ENCODE measurements at places on chromosomes 2 and 18.

- peak; percentile 90 for DNase-seq
Measured at GRCh38 chr2:216596236-216596979, 36.8 kb upstream of the IGFBP2 start.

DNA sequence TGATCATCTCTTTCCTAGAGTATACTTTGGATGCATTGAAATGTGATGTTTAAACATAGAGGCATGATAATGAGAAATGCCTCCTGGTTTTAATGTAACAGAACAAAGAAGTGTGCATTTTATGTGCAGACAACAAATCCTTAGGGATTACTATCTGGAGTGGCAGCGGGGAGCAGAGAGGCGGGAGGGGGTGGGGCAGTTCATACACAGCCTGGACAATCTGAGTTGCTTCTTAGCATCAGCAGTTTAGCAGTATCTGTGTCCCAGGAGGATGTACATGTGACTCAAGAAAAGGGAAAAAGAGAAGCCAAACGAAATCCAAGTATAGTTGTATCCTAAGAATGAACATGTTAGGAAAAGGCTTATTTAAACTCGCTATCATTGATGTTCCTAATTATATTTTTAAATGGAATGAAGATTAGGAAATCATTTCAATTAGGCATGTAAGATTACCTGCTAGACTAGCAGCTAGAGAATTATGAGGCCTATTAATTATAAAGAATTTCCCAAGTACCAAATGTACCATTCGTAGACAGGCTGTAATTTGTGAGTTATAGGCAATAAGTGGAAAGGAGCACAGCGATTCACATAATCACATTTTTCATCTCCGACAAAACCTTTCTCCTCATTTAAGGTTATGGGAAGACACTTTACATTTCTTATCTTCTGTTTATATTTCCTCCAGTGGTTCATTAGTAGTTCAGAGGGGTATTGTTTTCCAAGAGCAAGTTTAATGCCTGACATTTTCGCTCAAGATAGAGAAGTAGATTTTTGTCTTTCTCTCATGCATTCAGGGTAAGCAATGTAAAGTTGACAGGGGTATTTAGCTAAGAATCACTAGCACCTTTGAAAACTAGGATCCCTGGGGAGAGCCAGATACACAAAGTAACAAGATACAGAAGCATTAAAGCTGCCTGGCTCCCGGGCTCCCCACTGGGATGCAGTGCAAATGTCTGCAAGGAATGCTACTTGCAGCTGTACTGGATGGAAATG, 141.3 kb upstream of the NOSTRIN start:
- no peak for DNase-seq

DNA sequence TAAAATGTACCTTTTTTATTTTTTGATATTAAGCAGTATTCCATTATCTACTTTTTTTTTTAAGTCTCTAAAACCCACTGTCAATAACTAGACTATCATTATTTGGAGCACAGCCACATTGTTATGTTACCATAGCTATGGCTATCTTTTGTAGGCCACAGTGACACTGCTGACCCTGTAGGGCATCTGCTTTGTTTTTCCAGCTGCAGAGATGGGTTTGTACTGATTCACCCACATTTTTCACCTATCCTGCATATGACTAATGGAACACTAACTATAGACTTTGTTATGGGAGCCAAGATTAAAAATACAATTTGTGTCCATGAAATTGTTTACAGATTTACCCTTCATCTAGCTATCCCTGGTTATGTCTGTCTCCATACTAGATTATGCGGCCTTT, 21.6 kb upstream of the OTX1 start:
- DNase-seq, result peak; percentile 44

GRCh38 chr18:34219651-34220050, 5.1 kb downstream of the NOL4 start:
- no peak for DNase-seq

- no peak for DNase-seq
Measured at GRCh38 chr2:201248288-201248844, 12.0 kb upstream of the CASP8 start.

GRCh38 chr2:197710424-197711042, 5.4 kb downstream of the MARS2 start:
- DNase-seq, result no peak

GRCh38 chr18:47422524-47422923, 171.1 kb upstream of the SKOR2 start:
- DNase-seq, result peak; percentile 12

GRCh38 chr2:233117811-233118647, 57.9 kb downstream of the INPP5D start:
- DNase-seq, result no peak

- peak; percentile 14 for DNase-seq
Measured at GRCh38 chr2:15313657-15314056, 247.5 kb downstream of the NBAS start.

GRCh38 chr18:59075923-59076322, 63.8 kb upstream of the SEC11C start:
- DNase-seq, result no peak

Measured in EL (cell line).